SK-N-MC (cell line): ENCODE measurements at places on chromosomes 13 and 19.

DNA sequence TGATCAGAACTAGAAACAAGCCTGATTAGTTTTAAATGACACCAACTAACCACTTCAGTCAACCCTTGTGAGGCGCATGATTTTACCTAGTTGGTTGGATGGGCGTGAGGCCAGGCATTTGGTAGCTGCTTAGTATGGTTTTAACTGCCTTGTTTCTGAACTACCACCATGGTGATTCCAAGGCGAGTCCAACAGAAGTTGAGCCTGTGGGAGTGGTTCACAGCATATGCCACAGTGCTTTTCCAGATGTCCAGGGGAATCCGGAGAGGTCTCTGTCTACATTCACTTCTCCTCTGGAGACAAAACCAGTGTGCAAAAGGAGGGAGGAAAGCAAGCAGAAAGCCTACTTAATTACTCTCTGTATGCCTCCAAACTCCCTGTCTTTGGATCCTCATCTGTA is 524.1 kb downstream of the GPC6 start:
- DNase-seq: no peak

- DNase-seq: no peak
Observed at GRCh38 chr13:36000028-36000427, 131.2 kb downstream of the DCLK1 start.

DNA sequence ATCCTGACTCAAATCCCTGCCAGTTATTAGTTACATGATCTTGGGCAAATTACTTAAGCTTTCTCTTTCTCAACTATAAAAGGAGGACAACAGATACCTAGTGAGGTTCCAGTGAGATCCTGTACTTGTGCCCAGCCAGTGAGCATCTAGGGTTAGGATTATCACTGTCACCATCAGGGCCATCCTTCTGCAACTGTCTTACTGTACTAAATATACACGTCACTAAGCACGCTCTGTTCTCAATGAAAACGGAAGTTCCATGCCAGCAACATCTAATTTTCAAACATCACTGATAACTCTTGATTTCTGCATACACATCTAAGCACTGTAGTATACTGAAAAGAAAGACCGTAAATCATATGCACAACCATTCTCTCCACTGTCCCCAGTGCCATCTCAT is 70.0 kb downstream of the FOXO1 start:
- no peak for DNase-seq

DNA sequence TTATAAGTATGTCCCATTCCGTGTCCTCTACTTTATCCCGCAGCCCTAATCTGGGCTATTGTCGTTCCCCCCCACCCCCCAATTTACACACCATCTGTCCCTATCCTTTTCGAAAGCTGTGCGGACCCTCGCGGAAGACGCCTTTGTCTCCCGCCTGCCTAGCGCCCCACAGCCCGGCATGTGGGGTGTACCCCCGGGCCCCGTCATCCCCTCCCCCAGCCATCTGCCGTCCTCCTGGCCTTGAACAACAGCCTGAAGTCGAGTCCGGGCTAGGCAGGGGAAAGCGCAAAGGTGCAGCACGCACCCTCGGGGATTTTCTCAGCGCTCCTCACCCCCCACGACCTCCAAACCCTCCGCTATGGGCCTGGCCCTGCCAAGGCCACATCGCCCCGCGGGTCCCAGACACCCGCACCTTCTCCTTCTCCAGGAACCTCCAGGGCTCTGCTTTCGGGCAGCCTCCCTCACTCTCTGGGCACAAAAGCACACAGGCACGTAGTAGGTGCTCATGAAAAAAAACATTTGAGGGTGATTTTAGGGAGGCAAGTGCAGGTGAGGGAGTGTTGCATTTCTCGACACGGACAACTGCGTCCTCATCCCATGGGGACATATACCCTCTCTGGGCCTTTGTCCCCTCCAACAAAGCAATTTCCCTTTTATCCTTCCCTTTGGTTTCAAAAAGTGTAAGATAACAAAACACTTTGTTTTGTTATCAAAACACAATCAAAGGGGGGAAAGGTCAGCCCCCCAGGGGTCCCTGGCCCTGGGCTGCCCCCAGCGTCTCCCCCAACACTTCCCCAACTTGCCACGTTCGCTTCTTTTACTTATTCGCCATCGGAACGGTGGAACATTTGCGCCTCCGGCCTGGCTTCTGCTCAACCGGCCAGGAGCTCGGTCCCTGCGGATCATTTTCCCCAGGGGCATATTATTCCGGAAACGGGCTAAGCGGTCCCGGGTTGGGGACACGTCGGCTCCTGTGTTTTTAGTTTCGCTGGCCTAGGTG is 16.4 kb downstream of the CCDC124 start:
- no peak for DNase-seq

- DNase-seq: no peak
Observed at GRCh38 chr19:45424191-45425058, 708 bp upstream of the ERCC1 start.

GRCh38 chr13:69999875-70000274 is 107.8 kb upstream of the ATXN8OS start:
- no peak for DNase-seq
